ENCODE measurements at places on chromosomes 3 and 15. TPM values are rescaled to one million over a fixed set of nuclear protein-coding genes. Genes with fewer than 3 reads are reported as not detected.

NR1I2 gene
- not detected for total RNA-seq

PLOD2 gene
- total RNA-seq = 99.2 TPM

MINAR1 gene
- 3.2 TPM for total RNA-seq

TBC1D21 gene
- not detected for total RNA-seq

TMEM41A gene
- 10.0 TPM for total RNA-seq

MYO5C gene
- not detected for total RNA-seq

SLC28A1 gene
- total RNA-seq = not detected

NEDD4 gene
- 19.0 TPM for total RNA-seq
